ENCODE measurements at places on chromosomes 11 and 22.

DNA sequence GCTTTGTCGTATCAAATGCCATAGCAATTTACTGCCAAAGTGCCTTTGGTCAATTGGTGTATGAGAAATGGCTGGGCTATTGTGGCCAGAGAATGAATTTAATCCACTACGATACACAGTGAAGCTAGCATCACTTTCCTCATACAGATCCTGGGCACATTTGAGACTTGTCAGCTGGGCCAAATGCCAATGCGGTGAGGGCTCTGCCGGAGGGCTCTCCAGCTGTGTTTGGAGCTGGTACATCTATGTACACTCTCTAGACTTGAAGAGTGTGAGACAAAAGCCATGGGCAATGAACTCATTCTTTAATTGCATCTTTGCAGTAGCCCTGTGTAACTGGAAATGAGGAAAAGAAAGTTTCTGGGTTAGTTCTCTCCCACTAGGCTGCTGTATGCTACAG, 1052.9 kb downstream of the NTM start:
- no peak for DNase-seq

DNA sequence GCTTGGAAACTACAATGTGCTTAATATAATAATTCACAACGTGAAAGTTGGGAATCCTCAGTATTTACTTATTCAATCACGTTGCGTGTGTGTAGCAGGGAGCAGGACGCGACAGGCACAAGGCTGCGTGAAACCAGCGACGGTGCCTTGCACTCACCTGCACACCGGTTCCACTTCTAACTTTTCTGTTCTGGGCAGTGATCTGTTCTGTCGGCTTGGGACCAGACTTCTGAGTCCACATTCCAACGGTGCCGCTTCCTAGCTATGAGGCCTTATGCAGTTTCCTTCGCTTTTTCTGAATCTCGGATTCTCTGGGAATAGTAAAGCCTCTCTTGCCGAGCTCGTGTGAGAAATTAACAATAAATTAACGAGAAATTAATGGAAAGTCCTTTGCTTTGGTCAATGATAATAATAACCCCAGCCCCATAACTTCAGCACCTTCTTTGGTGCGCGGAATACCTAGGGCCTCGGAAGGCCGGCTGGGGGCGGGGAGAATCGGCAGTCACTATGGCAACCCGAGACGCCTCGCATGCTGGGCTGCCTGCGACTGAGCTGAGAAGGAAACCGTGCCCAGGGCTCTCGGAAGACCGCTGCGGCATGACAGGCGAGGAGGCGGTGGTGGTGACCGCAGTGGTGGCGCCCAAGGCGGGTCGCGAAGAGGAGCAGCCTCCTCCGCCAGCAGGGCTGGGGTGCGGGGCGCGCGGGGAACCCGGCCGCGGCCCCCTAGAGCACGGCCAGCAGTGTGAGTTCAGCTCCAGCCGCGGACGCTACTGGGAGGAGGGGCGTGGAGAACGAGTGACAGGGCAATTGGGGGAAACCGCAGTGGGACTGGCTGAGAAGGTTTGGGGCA, at the start of gene C11orf97:
C11orf97 (plus strand) TSS at position 530 of the 850 bp plus-strand sequence; CDS start at position 598, 68 bp downstream.
- DNase-seq = no peak

DNA sequence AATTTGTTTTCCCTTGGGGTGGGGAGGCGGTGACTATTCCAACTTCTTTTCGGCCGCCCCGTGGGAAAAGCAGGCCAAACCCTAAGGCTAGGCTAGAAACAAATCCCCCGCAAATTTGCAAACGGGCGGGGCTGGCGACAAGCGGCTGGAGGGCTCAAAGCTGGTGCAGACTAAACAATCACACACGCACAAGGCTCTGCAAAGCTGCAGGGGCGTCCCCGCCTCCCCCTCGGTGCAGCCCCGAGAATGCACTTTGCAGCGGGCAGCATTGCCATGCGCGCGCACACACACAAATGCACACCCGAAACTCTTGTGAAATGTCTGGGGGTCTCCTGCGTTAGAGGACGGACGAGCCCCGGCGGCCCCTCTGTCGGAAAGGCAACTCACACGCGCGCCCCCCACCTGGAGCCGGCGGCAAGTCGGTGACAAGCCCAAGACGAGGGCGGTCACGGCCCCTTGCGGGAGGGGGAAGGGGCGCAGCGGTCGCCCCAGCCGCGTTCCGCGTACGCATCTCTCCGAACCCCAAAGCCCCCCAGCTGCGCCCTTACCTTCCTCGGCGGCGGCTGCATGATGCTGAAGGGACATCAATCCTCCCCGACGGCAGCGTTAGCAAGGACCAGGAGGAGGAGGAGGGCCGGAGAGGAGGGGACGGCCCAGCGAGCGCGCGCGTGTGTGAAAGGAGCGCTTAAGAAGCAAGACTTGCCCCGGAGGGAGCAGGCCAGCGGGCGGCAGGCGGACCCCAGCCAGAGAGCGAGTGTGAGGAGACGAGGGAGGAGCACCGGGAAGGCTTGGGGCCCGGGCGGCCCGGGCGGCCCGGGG, 600 bp downstream of the FCHSD2 start:
- DNase-seq = no peak

DNA sequence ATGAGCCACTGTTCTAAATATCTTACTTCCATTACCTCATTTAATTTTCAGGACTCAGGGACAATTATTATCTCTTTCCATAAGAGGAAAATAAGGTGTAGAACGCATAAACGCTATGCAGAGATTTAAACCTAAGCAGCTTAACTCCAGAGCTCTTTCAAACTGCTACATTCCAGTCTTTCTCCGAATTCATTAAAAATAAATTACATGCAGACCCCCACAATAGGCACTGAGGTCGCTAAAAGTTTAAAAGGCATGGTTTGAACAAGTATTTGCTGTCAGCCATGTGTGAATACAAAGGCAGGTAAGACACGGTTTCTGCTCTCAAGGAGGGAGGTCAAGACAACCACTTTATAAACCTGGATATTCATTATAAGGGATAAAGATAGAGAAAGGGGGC, 983 bp downstream of the NARS2 start:
- DNase-seq = no peak

- DNase-seq = peak; percentile 28
Measured at GRCh38 chr11:86577644-86578636, 94.5 kb downstream of the ME3 start.

- DNase-seq = no peak
Measured at GRCh38 chr11:65698205-65698604, 13.8 kb upstream of the KAT5 start.

GRCh38 chr22:20725987-20726558, 47.8 kb upstream of the SERPIND1 start:
- DNase-seq = no peak

DNA sequence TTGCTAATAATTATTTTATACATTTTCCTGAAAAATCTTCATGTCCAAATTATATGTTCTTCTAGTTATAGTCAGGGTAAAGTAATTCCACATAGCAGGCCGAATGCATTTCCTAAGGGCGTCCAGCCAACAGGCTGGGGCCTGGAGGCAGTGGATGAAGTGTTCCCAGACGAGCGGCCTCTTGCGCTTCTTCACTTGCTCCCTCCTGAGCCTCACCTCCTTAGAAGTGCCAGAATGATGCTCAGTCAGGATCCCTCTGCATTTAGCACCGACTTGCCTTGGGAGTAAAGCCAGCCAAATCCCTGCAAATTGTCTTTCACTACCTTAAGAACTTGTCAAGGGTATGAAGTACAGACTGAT, 1.5 kb downstream of the OLFML1 start:
- no peak for DNase-seq

- DNase-seq = peak; percentile 29
Measured at GRCh38 chr11:44899959-44900358, 50.7 kb downstream of the TP53I11 start.

- DNase-seq = no peak
Measured at GRCh38 chr22:37244114-37244921, at the start of gene RAC2. Gene RAC2, minus strand, starts transcription at chr22:37244269. Its CDS starts 121 bp downstream, at chr22:37244148.

DNA sequence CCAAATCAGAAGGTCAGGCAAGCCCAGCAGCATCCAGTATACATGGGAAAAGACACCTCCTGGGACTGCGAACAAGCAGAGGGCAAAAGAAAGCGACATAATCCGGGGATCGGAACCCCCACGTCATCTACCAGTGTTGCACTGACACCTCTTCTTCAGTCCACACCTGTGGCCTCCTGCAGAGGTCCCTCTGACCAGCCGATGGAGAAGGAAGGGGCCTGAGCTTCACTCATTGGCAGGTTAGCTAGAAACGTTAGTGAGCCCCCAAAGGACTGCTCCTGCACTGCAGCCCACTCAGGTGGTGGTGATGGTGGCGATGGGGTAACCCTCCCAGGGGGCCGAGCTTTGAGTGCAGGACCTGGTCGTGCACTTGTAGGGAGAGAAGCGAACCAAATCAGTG, 22.1 kb downstream of the ASCL2 start:
- DNase-seq = no peak

Data from HS-5 (cell line).